ENCODE measurements at places on chromosomes 5 and 9.
A peak's percentile ranks its signal among the peaks of the same experiment; 100 is the strongest.

- DNase-seq = no peak
These were observed 54.0 kb downstream of the PCA3 start for GRCh38 chr9:76818271-76818670.

- DNase-seq = peak; percentile 5
These were observed 36.1 kb downstream of the TAF11L14 start for GRCh38 chr5:17670353-17670752.

- no peak for DNase-seq
These were observed 208.5 kb downstream of the PARP8 start for GRCh38 chr5:50875002-50875344.

DNA sequence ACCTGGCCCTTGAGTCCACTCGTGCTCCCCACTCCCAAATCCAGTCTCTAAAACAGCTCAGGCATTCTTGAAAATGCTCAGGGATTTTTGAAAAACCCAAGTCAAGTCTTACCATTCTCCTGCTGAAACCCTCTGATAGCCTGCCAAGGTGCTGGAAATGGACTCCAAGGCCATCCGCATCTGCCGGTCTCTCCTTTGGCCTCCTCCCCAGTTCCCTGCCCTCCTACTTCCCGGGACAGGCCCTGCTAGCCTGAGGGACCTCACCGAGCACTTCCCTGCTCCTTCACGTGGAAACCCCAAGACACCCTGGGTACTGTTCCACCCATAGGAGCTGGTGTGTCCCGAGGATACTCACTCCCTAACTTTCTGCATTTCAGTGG is 49.8 kb upstream of the GADD45G start:
- no peak for DNase-seq

DNA sequence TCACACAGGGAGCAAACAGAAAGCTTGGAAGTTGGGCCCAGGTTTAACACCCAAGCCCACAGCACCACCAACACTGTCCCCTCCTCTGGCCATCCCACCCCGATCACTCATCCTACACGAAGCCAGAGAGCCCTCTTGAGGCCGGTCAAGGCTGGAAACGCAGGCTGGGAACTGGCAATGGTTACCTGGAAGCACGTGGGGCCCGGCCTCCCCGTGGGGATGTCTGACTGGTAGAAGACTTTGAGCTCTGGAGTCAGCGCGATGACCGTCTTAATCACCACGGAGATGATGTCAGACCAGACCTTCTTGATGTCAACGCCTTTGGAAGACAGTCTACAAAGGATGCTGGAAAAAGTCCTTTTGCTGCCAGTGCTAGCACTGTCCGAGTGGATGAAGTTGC is 104.1 kb downstream of the TTLL11 start:
- no peak for DNase-seq

DNA sequence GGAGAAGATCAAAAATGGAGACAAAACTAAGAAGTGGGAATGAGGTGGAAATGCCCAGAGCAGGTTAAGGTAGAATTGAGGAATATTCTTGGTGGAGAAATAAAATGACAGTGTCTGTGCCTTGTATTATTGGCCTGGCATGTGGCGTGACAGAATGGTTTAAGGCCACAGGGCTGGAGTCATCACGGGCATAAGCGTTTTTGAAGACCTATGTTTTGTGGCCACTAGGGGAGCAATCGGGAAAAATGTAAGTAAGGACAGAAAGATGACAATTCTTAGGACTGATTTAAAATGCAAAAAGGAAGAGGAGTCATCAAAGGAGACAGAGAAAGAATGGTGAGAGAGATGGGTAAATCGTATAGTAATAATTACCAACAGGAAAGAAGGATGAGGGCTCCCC is 72.2 kb upstream of the EPB41L4A start:
- no peak for DNase-seq

DNA sequence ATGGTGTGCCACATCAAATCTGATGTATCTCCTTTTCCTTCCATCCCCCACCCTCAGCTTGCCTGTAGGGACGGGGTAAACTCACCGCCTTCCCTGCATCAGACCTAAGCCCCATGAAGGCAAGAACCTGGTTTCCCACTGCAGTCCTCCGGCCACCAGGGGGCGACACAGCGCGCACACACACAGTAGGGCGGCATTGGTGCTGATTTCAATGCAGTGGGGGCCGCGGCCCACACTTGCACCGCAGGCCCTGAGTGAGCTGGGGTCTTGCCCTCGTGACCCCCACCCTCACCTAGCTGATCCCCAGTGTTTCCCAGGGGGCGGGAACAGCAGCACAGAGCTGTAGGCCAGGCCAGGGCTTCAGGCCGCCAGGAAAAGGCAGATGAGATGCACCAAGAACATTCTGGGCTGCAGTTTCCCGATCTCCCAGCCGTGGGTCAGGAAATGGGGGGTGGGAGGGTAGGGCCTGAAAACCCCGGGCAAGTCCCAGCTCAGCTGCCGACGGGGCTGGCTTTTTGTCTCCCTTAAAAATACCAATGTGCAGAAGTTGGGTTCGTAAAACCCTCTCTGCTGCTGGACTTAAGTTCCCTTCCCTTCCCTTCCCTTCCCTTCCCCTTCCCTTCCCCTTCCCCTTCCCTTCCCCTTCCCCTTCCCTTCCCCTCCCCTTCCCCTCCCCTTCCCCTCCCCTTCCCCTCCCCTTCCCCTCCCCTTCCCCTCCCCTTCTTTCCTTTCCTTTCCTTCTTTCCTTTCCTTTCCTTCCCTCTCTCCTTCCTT is 19.5 kb downstream of the FAM163B start:
- DNase-seq = no peak

DNA sequence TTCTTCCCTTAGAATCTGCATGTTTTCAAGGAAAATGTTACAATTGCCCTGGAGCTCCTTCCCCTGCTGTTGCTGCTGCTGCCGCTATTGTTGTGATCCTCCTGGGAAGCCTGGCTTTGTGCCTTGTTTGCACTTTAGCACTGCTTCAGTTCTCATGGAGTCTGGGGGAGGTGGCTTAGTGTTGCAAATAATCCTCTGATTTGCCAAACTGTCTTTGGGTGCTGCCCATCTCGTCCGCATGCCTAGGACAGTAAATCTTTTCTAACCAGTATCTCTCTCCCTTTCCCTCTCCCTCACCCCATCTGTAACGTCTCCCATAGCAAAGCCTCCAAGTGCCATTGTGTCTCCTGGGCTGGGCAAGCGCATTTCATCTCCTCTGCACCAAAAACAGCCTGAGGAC is 30.3 kb downstream of the FAM240B start:
- DNase-seq = no peak

- no peak for DNase-seq
These were observed 21.0 kb downstream of the RUSC2 start for GRCh38 chr9:35510754-35511428.

DNA sequence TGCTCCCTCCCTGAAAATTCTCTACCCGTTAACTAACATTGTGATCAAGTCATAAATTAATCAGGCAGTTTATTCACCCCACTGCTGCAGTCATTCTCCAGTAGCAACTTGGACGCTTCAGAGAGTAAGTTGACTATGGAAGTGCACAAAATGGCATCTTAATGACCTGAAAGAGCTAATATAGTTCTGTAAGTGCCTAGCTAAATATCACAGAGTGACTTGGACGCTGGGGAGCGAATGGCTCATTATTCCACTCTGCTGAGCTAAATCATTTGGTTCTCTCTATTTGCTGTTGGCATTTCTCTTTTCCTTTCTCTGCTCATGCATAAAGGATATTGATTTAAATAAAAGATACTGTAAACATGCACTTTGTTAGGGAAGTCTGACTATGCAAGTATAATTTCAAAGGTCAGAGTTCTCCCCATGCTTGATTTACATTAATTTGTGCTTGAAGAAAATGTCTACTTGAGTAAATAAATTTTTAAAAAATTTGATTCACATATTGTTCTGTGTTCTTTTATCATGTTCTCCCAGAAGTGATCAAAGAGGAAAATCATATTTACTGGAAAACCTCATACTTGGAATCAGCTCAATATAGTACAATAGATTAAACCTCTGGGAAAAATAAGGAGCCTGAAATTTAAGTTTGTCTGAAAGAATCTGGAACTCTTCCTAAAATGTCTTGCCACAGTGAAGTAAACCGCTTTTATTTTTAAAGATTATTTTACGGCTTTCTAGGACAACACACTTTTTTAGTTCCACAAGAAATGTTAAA is 169.5 kb upstream of the HAPLN1 start:
- no peak for DNase-seq

DNA sequence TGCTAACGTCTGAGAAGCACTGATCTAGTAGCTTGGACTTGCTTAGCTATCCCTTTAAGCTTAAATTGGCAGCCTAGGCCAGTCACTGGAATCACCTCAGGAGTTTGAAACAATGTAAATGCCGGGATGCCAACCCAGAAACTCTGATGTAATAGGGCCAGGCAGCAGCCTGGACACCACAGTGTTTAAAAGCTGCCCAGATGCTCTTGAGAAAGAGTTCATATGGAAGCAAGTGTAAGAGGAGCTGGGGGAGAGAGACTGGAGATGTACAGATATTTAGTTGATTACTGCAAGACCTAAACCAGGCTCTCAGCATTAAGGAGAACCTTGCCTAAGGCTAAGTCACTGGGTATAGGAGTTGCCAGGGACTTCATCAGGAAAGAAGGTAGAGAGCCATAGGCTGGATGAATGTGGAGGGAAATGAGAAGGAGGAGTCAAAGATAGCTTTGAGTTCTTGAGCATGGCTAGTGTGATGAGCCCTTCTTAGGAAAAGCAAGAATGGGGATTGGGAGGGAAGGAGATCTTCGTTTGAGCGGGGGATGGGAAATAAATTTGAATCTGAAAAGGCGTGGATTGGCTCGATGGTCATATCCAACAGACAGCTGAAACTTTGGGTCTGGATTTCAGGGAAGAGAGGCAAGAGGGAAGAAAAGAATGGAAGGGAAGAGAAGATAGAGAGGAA is 392.9 kb upstream of the WWC1 start:
- DNase-seq = no peak

DNA sequence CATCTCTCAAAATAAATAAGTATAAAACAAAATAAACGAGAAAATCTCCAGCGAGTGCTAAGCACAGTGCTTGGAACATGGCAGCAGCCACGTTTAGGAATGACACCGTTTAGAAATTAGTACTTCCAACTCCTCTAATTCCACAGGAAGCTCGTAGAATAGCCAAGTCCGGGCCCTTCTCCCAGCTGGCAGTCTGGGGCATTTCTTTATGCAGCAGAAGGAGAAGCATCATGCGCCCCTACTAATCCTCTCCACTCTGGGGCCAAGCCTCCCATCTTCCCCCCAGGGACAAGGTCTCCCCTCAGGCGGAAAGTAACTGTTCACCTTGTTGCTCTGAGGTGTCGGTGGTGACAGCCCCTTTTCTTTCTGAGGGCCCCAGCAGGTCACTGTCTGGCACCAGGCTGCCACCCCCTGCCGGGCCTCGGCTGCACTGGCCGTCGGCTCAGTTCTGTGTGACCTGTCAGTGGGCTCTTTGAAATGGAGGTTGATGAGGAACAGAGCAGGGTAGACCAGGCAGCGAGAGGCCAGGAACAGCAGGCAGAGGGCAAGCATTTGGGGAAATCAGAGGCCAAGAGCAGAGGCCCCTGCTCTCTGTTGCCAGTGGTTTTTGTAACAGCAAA is 113.5 kb upstream of the WWC1 start:
- no peak for DNase-seq

GRCh38 chr9:1837453-1838084 is 177.6 kb upstream of the SMARCA2 start:
- DNase-seq = no peak

- DNase-seq = no peak
These were observed 44.3 kb upstream of the PLPP6 start for GRCh38 chr9:4617752-4618151.

DNA sequence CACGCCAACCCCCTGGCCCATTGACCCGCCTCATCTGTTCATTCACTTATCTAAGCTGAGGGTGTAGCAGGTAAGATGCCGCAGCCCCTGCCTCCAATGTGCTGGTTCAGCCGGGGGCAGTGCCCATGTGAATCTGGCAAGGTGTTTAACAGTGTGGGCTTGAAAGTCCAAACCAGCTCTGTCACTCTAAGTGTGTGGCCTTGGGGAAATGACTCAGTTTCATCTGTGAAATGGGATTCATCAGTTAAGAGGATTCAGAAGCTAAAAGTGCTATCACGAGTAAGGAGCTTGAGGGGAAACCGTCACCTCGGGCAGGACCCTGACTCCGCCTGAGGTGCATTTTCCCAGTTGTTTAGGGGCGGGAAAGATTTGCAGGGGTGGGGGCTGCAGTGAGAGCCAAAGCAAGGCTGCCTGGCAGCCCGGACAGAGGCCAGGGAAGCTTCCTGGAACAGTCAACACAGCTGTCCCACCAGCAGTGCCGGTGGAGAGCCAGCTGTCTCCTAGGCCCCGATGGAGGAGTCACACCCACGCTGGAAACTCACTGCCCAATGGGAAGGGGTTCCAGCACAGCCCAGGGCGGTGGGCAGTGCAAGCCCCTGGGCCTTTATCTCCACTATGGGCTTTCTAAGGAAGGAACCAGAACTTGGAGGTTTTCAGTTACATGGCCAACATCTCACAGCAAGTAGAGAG is 9.7 kb upstream of the URM1 start:
- DNase-seq = no peak

- no peak for DNase-seq
These were observed 29.6 kb upstream of the UGCG start for GRCh38 chr9:111866976-111867375.

GRCh38 chr9:16145196-16145950 is 592.5 kb downstream of the CCDC171 start:
- no peak for DNase-seq

DNA sequence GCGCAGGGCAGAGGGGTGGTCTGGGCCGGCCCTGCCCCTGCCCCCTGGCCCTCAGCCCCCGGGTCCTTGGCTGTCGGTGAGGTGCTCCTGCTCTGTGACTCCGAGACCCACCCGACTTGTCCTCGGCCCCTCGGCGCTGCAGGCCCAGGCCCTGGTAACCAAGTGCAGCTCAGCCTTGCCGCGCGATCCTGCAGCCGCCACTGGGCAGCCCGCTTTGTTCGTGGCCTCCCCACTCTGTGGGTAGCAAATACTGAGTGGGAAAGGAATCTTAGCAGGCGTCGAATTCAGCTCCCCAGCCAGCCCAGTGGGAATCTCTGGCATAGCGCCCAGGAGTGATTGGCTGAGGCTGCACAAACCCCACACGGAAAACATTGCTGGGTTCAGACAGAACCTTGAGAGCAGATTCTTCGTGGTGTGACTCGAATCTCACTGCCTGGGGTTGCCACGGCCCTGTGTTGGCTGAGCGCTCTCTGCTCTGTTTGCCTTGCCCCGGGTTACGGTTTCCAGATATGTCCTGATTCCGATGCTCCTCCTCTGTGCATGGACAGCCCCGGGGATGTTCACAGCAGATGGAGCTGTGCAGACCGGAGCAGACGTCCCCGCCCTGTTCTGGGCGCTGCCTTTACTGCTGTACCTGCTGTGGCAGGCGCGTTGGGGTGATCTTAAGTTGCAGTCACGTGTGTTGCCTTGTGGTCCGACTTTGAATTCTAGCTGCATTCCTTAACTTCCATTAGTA is 13.4 kb upstream of the EXOC3 start:
- DNase-seq = no peak

- DNase-seq = peak; percentile 25
These were observed 34.1 kb downstream of the IRF1 start for GRCh38 chr5:132456296-132456986.

Data from activated gamma-delta T cell (primary cell).